NCI-H82 (cell line): ENCODE measurements at places on chromosomes 11 and 22.
A peak's percentile ranks its signal among the peaks of the same experiment; 100 is the strongest.

DNA sequence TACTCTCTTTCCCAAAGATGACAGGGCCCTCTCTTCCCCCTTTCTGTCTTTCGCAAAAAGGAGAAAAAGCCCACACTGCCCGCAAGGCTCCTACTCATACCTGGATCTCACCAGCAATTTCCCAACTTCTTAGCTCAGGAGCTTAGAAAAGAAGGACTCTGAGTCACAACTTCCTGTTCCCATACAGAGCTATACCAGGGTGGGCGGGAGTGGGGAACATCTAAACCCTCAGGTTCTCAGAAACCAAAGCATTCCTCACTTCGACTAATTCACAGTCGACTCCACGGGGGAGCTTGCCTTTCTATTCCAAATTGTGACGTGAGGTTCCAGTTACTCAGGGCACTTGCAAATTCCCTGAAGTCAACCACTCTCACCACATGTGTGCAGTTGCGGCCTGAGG, 61.9 kb downstream of the MTNR1B start:
- no peak for DNase-seq

DNA sequence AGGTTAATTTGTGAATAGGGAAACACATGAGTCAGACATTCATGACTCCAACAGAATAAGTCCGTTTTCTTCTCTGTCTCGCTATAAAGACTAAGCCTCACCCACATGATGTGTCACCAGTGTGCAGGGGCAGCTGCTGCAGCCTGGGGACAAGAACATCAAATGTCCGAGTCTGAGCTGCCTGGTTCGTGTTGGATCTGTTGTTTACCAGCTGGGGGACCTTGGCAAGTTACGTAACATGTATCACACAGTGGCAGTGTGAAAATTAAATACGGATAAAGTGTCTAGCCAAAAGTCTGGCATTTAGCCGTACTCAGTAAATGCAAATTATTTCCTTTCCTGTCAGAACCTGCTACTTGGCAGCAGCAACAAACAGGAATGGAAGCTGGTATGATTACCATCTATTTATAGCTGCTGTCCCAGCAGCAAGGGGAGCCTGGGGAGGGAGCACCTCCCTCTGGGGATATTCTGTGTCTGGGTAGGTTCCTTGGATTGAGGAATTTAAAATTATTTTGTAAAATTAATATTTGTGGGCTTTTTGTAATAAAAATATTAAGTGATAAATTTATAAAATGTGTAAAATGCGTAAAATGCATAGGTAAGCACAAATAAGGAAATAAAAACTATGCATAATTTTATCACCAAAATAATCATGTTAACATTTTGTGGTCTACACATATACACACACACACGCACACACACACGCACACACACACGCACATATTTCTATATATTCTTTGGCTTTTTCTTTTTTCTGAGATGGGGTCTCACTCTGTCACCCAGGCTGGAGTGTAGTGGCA, 1.3 kb upstream of the CLDN25 start:
- DNase-seq = no peak

GRCh38 chr22:28799606-28800307, 612 bp downstream of the XBP1 start:
- peak; percentile 48 for DNase-seq

DNA sequence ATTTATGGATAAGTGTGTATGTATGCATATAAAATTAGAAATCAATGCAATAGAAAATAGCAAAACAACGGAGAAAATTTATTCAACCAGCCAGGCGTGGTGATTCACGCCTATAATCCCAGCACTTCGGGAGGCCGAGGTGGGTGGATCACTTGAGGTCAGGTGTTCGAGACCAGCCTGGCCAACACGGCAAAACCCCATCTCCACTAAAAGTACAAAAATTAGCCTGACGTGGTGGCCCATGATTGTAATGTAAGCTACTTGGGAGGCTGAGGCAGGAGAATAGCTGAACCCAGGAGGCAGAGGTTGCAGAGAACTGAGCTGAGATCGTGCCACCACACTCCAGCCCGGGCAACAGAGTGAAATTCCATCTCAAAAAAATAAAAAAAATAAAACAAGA, 5.5 kb downstream of the KRTAP5-6 start:
- DNase-seq = no peak

DNA sequence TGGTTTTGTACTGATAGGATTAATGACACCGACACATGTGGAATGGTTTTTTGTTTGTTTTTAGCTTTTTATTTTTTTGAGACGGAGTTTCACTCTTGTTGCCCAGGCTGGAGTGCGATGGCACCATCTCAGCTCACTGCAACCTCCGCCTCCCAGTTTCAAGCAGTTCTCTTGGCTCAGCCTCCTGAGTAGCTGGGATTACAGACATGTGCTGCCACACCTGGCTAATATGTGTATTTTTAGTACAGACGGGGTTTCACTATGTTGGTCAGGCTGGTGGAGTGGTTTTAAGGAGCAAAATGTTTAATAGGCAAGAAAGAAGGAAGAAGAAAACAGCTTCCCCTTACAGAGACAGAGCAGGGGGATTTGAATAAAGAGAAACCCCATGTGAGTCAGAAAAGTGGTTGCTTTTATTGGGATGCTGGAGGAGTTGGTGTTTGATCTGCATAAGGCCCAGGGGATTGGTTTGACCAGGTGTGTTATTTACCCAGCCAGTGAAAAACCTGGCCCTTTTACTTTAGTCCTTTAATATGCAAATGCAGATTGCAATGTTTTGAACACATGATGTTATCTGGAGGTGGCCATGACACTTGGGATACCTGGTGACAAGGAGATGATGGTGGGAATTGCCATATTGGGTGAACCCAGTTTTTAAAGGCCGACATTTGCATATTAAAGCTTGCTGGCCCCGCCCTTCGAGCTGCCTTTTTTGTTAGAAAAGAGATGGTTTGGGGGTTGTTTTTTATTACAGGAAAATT, 24.3 kb downstream of the SUSD2 start:
- DNase-seq = no peak

DNA sequence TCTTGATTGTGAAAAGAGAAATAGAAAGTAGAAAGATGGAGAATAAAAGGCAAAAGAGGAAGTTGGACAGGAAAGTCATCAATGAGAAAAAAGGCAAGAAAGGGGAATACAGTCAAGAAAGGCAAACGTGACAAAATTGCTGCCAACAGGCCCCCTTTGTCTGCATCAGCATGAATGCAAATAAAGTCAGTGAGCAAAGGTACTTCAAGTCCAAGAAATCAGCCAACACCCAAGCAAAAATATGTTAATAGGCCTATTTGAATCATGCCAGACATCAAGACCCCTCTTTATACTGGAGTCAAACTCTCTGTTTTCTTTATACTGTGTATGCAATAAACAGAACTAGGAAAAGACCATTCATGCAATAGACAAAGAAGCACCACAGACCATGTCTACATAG, 34.3 kb downstream of the GUCY1A2 start:
- DNase-seq = no peak

DNA sequence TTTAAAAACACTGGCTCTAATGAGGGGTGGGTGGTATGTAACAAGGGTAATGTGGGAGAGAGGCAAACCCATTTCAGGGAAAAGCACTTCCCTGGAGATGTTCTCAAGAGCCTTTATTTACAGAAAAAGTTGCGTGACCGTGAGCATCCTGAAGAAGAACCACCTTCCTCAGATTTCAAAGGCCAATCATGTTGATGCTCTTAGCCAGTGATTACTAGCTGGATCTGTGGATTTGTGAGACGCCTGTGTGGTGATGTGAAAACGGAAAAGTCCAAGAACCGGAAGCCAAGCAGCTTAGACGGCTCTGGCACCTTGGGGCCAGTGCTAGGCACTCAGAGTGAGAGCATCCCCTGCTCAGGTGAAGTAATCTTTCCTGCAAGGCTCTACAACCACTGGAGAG, 12.6 kb upstream of the UBASH3B start:
- DNase-seq = no peak

DNA sequence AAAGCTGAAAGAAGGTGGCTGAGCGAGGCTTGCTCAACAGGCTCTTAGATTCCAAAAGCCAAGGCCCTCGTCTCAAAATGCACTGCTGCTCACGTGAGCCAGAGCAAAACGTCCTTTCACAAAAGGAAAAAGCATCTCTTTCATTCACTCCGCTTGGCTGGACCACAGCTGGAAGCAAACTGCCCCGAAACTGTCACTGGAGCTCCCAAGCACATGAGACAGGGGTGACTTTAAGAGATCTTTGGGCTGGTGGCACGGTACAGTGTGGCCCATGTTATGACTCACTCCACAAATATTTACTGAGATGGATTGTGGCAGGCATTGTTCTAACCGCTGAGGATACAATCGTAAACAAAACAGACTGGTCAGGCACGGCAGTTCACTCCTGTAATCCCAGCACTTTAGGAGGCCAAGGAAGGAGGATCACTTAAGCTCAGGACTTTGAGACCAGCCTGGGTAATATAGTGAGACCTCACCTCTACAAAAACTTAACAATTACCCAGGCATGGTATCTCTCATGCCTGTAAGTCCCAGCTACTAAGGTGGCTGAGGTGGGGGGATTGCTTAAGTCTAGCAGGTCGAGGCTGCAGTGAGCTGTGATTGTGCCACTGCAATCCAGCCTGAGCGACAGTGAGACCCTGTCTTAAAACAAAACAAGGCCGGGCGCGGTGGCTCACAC, 3.6 kb downstream of the PLA2G6 start:
- DNase-seq = peak; percentile 10

- DNase-seq = no peak
Measured at GRCh38 chr11:4926608-4927007, 2.5 kb upstream of the OR51G1 start.

- no peak for DNase-seq
Measured at GRCh38 chr22:24542641-24543040, 12.3 kb downstream of the GUCD1 start.

DNA sequence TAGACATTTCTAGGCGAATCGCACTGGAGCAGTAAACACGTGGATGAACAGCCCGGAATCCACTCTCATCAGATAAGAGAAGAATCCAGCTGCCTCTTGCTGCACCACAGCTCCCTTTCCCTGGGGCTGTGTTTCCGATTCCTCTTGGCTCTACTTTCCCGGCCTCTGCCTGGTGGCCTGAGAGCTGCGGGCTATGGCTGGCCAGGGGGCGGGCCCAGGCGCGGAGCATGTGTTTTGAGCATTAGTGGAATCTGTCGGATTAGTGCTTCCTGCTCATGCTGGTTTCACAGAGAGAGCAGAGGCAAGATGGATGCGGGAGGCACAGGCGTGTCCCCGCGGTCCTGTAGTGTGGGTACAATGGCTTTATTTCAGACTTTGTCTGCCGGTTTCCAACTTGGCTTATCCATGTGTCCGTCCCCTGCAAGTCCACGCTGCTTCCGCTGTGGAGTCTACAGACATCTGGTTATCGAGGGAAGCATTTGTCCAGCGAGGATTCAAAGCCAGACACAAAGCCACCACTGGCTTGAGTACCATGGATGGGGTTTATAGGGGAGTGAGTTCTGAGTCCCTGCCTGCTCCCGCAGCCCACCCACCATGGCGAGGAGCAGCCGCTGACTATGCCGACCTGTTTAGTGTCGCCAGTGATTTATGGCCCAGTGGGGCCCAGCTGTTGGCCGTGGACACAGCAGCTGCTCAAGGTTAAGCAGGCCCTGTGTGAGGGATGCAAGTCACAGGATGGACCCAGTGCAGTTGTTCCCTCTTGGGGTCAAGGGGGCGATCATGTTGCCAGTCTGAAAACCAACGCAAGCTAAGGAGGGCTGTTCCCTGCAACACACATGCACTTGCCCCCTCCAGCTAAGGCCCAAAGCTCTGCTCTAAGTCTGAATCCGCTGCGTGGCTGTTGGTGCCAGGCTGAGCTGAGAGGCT, 43.3 kb upstream of the EP300 start:
- DNase-seq = peak; percentile 93

GRCh38 chr22:48403521-48404403, 1423.9 kb downstream of the BRD1 start:
- no peak for DNase-seq

DNA sequence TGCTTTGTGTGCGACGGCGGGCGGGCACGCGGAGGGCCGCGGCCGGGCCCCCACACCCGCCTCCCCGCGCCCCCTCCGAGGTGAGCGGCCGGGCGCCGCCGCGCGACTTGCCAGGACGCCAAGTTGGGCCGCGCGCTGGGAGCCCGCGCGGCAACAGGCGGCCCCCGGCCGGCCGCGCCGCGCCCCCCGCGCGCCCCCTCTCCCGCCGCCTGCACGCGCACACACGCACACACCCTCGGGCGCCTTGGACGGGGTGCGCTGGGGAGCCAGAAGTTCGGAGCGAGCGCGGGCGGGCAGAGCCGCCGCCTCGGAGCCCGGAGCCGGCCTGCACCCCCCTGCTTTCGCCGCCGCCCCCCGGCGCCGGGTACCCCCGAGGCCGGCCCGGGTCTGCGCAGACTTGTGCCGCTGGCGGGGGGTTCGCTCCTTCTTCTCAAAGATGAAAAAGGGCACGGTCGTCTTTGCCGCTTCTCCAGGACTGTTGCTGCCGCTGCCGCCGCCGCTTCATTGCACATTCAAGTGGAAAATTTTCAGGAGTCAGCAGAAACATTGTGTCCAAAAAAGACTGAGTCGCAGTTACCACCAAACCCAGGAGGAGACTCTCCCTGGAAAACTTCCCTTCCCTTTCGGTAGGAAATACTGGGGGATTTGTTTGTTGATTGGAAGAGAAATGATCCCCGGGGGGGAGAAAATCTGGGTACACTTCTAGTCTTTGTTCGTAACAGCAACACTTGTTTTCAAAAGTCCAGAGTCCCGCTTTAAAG, 895 bp downstream of the TEAD1 start:
- DNase-seq = peak; percentile 33

DNA sequence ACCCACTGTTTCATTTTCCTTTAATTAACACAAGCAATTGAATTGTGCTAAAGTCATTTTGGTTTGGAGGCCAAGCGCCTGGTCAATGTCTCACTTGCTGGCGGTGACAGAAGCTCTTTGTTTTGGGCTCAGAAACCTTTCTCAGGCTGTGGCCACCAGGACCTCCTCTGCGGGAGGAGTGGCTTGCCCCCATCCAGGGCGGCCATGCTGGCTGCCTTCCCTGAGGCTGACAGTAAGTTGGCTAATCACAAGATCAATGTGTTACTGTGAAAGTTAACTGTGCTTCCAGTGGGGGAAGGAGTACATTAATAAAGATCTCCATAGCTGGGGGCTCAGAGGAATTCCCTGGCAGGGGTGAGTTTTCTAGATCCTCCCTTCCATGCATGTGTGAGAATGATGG, 1074.5 kb downstream of the NTM start:
- DNase-seq = no peak

- DNase-seq = no peak
Measured at GRCh38 chr22:45579306-45579705, 76.6 kb downstream of the FBLN1 start.

DNA sequence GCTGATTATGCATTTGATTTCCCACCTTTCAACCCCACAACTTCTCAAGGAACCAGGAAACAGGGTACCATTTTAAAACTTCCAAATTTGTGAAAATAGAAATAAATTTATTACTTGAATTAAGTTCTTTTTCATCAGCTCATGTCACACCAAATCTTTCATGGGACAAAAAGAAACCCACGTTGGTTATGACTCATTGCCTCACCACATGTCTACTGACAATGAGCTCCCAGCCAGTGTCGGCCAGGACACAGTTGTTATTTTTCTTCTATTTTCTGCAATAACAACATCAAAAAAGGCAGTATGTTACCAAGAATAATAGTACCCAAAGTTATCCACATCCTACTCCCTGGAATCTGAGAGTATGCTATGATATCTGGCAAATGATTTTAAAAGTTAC, 17.3 kb downstream of the MS4A6A start:
- no peak for DNase-seq
